ENCODE measurements at places on chromosomes 16 and 17. TPM values are rescaled to one million over a fixed set of nuclear protein-coding genes. Genes with fewer than 3 reads are reported as not detected.

The TBC1D24 gene
- 0.60 TPM for polyA plus RNA-seq

The PLK1 gene
- polyA plus RNA-seq: 37.0 TPM

The KIFC3 gene
- 6.4 TPM for polyA plus RNA-seq

The EMP2 gene
- 49.5 TPM for polyA plus RNA-seq

The OTOA gene
- 0.22 TPM for polyA plus RNA-seq

The RNF222 gene
- not detected for polyA plus RNA-seq

The C16orf87 gene
- polyA plus RNA-seq: 5.9 TPM

The CYBA gene
- 429 TPM for polyA plus RNA-seq

The IQCK gene
- 5.1 TPM for polyA plus RNA-seq

The MSLN gene
- polyA plus RNA-seq: 1.2 TPM

The TNFRSF13B gene
- not detected for polyA plus RNA-seq
